ENCODE measurements at places on chromosomes 3 and 15. TPM values are rescaled to one million over a fixed set of nuclear protein-coding genes. Genes with fewer than 3 reads are reported as not detected.

Gene BFSP2
- total RNA-seq = not detected

Gene TRH
- total RNA-seq = not detected

Gene PAK6
- not detected for total RNA-seq

Gene HAPLN3
- total RNA-seq = 4.7 TPM

Gene HRH1
- 37.0 TPM for total RNA-seq

Gene CLDN11
- 563 TPM for total RNA-seq

Gene SH2D7
- total RNA-seq = not detected

Gene SAMD7
- total RNA-seq = not detected

Gene SCG3
- total RNA-seq = not detected

Gene EPHB3
- total RNA-seq = 7.0 TPM

Gene RAP2B
- total RNA-seq = 17.7 TPM

Gene UBE2Q2
- 46.6 TPM for total RNA-seq

Gene SYNPR
- not detected for total RNA-seq

Gene AGBL1
- not detected for total RNA-seq

Gene ALDH1L1
- under 0.01 TPM for total RNA-seq

Gene DUOXA2
- total RNA-seq = not detected

Gene CELSR3
- 1.00 TPM for total RNA-seq

Gene CATSPER2
- total RNA-seq = 0.37 TPM

Gene CHRNB4
- not detected for total RNA-seq

Gene ADIPOQ
- total RNA-seq = not detected

Gene TMEM108
- total RNA-seq = not detected

Gene PPP1R14D
- not detected for total RNA-seq

Measured in smooth muscle cell of bladder (primary cell).